ENCODE measurements at places on chromosomes 3 and 15. TPM values are rescaled to one million over a fixed set of nuclear protein-coding genes. Genes with fewer than 3 reads are reported as not detected.

GRCh38 chr3:76212679-76213078 lies 427.3 kb upstream of the ZNF717 start:
- DNase-seq = no peak

GRCh38 chr15:101464256-101464998 lies 25.1 kb downstream of the PCSK6 start:
- no peak for DNase-seq

Gene RNF123
- 21.0 TPM for total RNA-seq

DNA sequence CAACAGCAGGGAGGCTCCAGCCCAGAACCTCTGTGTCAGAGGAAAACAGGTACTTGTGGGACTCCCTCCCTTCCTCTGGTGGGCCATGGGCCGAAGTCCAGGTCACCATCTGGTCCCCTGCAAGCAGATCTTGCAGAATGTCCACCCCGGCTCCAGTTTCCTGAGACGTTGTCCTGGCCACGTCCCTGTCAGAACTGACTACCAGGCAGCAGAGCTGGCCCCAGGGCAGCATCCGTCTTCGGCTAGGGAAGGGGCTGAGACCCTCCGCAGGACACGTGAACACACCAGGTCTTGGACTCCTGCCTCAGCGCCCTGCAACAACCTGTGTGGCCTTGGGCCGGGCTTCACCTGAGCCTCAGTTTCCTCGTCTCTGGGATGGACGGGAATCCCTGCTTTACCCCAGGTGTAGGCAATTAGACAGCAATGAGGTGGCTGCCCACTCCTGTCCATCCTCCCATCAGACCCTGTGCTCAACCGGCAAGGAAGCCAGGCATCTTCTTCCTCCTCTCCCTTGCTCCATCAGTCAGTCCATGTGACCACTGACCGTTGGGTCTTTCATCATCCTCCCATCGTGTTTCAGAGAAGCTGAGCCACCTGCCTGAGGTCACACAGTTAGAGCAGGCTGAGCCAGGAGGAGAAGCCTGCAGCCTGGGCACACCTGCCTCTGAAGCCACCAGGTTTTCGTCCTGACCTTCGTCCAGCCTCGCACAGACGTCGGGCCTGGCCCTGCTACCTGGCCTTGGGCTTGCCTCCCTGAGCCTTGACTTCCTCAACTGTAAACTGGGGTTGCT lies 8.9 kb upstream of the PRKCD start:
- no peak for DNase-seq

Gene GUCA1C
- total RNA-seq = not detected

Gene EFCAB12
- 0.31 TPM for total RNA-seq

DNA sequence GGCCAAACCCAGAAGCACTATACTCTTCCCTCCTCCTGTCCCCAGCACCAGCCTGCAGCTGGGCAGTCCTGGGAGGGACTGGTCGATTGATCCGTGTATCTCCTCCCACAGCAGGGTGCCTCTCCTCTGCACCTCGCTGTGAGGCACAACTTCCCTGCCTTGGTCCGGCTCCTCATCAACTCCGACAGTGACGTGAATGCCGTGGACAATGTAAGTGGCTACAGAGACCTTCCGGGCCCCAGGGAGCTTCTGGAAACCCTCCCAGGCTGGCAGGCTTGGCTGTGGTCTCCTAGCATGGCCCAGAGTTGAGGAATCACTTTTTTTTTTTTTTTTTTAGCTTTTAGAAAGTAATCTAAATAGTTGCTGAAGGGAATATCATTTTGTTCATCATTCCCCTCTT lies 30.7 kb downstream of the ANKDD1A start:
- DNase-seq = no peak

GRCh38 chr3:123778991-123779622 lies 105.0 kb downstream of the MYLK start:
- DNase-seq = no peak

Gene EXD1
- not detected for total RNA-seq

DNA sequence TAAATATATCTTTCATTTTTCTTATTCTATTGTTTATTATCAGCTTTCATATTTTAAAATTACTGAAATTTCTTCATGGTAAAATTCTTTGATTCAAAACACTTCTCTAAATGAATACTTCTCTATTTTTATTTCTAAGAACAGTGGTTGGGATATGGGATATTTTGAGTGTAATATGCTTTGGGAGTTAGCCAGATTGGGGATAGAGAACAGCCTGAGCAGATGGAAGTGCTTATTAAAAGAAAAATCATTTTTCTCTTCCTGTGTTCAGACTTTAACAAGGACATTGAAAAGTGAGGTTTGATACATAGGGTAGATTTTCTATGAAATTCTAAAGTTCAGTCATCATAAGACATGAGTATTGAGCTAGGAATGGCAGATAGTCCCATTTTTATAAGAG lies 84.8 kb downstream of the COL6A5 start:
- no peak for DNase-seq
